ENCODE measurements at places on chromosomes 1 and 21. TPM values are rescaled to one million over a fixed set of nuclear protein-coding genes. Genes with fewer than 3 reads are reported as not detected.

CD46 gene
- total RNA-seq, result 108 TPM

FAM72C gene
- not detected for total RNA-seq

DNA sequence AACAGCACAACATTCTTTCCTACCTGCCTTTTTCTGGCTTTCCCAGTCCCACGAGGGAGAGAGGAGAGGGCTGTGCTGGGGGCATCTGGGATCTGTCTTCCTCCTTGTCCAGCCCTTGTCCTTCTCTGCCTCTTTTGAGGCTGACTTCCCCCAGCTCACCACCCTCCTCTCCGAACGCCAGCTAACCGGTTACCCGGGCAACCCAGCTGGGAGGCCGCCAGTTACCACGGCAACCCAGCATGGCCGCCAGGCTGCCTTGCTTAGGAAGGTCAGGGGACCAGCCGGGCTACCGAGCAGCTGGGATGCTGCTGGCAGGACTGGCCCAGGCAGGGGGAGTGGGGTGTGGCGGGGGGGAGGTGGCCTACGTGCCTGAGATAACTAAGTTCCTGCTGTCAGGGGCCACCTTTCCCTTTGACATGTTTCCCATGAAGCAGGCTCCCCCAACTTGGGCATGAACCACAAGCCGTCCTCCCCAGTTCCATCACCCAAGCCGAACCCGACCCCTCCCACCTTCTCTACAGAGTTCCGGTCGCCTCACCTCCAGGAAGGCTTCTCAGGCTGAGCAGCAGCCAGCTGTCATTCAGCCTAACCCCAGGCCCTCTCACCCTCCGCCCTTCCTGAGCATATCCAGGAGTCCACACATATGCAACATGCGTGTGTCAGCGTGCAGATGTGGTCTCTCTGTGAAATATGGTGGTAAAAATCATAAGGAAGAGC, 8.7 kb downstream of the PLEKHA6 start:
- no peak for DNase-seq

CFAP74 gene
- total RNA-seq, result not detected

SELP gene
- 0.43 TPM for total RNA-seq

DNA sequence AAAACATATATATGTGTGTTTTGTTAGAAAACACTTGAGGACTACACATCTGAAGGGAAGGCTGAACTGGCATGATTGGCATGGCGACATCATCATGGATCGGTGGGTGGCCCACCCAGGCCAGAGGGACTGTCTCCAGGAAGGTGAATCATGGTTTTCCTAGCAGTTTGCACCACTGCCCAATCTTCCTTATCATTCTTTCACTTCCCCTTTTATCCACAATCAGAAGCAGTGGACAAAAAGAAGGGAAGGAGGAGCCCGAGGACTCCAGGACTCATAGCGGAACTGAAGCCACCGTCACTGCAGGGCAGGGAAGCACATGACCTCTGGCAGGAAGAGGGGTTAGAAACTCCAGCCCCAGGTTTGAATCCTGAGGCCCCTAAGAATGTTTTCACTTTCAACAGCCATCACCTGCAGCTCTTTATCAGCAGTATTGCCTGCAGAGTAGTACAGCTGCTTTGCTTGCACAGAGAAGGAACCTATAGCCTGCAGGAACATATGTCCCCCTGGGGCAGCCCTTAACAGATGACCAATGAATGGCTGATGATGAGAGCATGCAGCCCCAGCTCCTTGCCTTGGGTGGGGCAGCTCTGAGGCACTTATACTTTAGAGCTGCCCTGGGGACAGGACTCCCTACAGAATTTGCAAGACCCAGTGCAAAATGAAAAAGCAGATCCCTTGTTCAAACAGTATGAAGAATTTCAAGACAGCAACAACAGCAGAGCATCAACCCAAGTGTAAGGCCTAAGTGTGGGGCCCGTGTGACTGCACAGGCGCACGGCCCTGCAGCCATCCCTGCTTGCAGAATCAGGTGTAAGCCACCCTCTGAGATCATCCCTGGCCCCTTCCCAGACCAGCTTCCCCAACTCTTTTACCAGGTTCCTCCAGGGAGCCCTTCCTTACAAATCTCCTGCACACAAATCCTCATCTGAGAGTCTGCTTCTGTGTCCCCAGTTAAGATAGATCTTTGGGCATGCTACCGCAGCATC, 241.8 kb upstream of the IRF2BP2 start:
- DNase-seq, result no peak

- DNase-seq, result no peak
Observed at GRCh38 chr21:18384771-18385170, 18.8 kb downstream of the TMPRSS15 start.

IGSF3 gene
- not detected for total RNA-seq

GUCA2A gene
- total RNA-seq, result not detected

SPATA17 gene
- not detected for total RNA-seq

GRCh38 chr1:7366286-7366954, 404.7 kb upstream of the VAMP3 start:
- no peak for DNase-seq

All from CD8-positive, alpha-beta T cell (primary cell).